ENCODE measurements at places on chromosomes 6 and 20. TPM values are rescaled to one million over a fixed set of nuclear protein-coding genes. Genes with fewer than 3 reads are reported as not detected.

- no peak for DNase-seq
Measured at GRCh38 chr6:113920663-113921267, 50.2 kb downstream of the HDAC2 start.

- no peak for DNase-seq
Measured at GRCh38 chr6:80382811-80383210, 276.3 kb downstream of the BCKDHB start.

DNA sequence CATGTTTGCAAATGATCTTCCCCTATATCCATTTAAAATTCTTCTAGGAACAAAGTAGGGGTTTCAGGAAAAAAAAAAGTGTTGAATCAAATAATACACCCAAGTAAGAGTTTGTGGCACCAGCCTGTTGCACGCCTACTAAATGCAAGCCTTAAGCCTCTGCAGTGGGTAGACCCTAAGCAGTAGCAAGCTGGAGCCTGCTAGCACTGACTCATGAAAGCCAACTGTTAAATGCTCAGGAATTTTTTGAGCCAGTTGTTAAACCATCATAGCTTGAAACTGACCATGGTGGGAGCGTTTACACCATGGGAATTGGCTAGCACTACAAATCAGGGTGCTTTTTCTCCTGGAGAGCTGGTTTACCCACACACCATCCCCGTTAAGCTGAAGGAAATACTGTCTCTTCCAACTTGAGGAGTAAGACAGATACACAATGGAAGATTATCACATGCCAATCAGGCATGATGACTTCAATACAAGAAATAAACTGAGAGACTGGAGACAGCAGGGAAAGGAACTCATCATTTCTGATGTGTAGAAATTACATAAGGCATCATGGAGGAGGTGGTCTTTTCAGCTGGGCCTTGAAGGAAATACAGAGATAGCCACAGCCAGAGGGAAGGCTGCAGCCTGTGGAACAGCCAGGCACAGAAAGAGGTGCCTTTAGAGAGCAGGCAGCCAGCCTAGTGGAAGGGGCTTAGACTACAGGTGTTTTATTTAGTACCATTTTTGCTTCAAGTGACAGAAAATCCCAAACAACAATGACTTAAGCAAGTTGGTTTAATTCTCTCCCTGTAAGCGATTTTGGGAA, 110.8 kb downstream of the SNX5 start:
- no peak for DNase-seq

DNA sequence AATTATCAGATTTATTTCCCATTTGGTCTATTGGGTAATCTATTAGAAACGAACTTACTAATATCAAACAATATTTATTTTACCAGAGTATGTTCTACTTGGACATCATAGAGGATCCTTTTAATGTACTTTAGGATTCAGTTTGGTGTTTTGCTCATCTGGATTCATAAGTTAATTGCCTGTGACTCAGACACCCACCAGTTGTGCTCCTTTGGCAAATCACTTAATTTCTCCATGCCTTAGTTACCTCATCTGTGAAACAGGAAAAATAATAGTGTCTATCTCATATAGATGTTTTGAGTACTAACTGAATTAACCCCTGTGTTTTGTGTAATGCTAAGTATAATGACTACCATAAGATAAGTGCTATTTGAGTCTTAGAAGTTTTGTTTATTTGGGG, 292.1 kb downstream of the LAMA2 start:
- no peak for DNase-seq

GRCh38 chr6:131042664-131043063, 20.4 kb downstream of the EPB41L2 start:
- DNase-seq: no peak

GRCh38 chr20:23514848-23515247, 23.9 kb downstream of the CST8 start:
- DNase-seq: no peak

TMEM200A gene
- not detected for total RNA-seq

GRCh38 chr6:45969026-45969425, 46.6 kb downstream of the CLIC5 start:
- no peak for DNase-seq

SYCP2 gene
- 0.28 TPM for total RNA-seq

PRPF6 gene
- total RNA-seq: 83.0 TPM

DNA sequence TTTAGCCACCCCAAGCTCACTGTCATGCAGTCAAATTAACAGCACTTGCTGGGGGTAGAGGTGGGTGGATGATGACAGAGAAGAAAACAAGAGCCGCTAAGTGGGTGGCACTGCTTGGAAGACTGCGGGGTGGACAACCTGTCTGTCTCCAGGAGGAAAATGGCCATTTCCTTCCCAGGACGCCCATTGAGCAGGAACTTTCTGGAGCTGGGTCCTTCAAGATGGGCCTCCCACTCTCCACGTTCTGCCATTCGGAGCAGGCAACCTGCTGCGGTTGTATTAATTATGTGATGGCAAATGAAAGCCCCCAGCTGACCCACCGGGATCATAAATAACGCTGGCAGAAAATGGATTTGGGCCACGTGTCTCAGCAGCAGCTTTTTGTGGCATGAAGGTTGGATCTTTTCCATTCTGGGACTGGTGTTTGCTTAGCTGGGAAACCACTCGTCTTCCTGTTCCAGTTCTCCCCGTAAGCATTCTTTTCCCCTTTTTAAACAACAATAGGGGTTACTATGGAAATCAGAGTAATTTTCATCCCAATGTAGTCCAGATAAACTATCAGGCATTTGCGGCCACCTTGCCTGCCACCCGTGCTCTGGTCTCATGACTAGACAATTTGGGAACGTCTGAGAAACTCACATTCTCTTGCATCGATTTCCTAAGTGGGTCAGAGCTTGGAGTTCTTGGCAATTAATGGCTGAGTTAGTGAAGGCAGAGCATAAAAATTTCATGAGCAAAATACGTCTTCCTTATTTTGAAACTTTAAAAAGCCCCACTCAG, 215.5 kb downstream of the ANKRD60 start:
- no peak for DNase-seq

PRRT1 gene
- total RNA-seq: not detected

DNA sequence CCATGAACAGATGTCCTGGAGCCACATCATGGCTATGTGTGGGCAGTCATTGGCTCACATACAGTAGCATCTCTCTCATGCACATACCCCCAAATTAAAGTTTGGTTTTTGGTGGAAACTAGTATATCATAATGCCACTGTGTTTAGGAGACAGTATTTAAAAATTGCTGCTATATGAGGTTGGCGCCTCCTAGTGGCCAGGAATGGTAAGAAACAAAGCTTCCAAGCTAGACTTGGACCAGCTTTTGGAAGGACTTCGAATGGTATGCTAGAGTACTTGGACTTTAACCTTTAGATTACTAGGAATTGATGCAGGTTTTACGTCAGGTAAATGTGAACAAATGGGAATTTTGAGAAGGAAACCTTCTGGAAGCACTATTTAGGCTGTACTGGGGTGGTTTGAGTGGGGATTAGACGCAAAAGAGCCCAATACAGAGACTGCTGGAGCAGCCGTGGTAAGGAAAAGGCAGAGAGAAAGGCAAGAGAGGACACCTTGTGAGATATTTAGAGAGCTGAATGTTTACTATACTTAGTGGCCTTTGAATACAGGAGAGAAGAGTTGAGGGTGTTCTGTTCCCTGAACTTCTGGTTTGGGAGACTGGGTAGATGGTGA, 23.8 kb downstream of the PRSS35 start:
- DNase-seq: no peak

CRYBG1 gene
- 19.8 TPM for total RNA-seq

GRCh38 chr20:24615353-24615752, 145.9 kb downstream of the SYNDIG1 start:
- no peak for DNase-seq

GRCh38 chr6:136544326-136544725, 5.9 kb downstream of the MAP7 start:
- no peak for DNase-seq

MEP1A gene
- total RNA-seq: not detected

GRCh38 chr20:4898282-4899244, 102.7 kb downstream of the SLC23A2 start:
- DNase-seq: no peak

DNA sequence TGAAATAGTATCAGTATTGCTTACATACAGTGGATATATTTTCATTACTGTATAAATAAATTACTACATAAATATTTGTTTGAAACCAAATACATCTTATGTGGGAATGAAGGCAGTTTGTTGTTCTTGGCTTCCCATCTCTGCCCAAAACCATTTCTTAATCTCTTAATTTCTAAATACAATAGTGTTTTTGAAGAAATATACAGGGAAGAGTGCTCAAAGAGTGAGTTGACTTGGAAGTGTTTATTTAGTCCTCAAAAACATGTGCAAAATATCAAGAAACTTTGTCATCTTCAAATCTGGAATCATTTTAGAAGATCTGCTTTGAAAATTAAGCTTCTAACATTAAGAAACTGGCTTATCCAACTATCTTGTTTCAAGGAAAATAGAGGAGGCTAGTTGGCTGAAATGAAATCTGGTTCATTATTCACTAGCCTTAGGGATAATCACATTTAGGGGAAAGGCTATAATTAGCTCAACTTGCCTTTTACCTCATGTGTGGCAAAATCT, 259.8 kb upstream of the FLRT3 start:
- DNase-seq: no peak

DNA sequence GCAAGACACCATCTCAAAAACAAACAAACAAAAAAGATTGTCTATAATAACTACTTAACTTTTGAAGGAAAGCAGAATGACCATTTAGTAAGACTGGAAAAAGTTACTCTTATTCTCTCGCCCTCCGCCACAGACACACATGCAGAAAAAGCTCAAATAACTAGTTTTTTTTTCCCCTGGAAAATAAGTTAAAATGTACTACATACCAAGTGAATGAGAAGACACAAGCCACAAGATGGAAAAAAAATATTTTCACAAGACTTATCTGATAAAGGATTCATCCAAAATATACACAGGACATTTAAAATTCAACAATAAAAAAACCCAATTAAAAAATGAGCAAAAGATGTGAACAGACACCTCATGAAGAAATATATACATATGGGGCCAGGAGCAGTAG, 31.9 kb downstream of the NUDT3 start:
- DNase-seq: no peak

GRCh38 chr6:113701552-113702254, 155.4 kb upstream of the MARCKS start:
- DNase-seq: no peak

GRCh38 chr20:16064989-16065707, 508.1 kb downstream of the KIF16B start:
- no peak for DNase-seq

DNA sequence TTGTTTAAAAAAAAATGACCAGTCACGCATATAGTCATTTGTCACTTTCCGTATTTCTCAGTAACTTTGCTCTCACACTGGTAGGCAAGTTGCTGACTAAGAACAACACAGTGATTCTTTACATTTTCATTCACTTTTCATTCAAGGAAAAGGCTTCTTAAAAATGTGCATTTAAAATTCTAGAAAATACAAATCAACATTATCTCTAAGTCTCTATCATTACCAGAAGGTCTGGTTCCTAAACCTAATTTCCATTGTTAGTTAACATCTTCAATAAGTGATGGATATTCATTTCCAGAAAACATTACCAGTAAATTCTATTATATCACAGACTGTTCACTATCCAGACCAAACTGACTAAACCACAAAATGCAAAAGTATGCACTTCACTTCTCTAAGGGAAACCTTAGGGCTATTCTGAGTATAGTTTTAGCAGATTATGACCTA, 115.3 kb downstream of the AHI1 start:
- no peak for DNase-seq

CALHM6 gene
- 0.32 TPM for total RNA-seq

DNA sequence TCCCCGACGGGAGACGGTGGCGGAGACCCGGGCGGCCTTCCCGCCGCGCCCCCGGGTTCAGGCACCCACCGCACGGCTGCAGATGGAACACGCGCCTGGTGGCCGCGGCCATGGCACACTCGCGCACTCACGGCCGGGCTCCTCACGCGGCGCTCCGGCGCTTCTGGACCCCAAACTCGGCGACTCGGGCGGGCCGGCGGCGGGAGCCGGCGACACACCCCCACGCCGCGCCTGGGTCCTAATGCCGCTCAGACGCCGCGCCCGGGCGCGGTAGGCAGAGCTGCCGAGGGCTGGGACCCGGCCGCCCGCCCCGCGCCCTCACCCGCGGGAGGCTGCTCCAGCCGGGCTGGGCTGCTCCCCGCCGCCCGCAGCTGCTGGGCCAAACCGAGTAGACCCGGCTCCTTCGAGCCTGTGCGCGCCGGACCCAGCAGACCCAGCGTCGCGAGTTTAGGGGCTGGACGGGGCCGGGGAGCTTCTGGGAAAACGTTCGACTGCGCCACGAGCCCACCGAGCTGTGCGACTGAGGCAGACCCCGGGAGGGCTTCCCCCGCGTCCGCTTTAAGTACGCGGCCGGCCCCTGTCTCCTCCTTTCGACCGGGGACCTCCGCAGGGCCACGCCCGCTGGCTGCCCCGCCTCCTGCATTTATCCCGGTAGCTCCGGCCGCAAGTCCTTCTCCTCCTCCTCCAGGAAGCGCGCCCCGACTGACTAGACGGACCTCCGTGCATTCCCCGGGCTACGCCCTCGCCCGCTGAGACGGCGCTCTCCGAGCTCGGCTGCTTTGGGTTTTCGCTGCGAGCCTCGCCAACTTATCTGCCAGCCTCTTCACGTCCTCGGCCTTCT, at the start of gene SLC4A11:
Gene SLC4A11 (minus strand): TSS at position 165 of the 841 bp plus-strand sequence. CDS start 53 bp downstream, at position 112.
- DNase-seq: no peak
